ENCODE measurements at places on chromosomes 5 and 9.

DNA sequence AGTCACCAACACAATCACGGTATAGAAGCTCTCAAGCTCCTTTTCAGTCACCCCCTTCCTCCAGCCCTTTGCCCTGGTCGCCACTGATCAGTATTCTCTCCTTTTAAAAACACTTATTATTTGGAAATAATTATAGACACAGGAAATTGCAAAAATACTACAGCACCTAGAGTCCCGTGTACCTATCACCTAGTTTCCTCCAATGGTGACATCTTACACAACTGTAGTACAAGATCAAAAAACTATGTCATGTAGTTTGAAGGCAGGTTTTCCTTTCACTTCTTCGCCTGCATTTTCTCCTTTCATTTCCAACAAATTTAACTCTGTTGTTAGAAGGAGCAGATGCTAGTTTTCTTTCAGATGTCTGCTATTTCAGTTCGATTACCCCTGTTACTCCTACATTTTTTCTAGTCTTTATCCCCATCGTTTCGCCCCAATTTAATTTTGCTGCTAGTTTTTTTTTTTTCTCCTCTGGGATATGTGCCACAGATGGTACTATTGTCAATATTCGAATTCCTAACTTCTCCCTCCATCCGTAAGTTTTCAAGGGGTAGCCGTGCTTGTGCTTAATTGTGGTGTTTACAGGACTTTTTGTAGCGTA, 612 bp upstream of the ATG10 start:
- no peak for DNase-seq

GRCh38 chr5:150651382-150651781, 9.7 kb upstream of the MYOZ3 start:
- DNase-seq: no peak

DNA sequence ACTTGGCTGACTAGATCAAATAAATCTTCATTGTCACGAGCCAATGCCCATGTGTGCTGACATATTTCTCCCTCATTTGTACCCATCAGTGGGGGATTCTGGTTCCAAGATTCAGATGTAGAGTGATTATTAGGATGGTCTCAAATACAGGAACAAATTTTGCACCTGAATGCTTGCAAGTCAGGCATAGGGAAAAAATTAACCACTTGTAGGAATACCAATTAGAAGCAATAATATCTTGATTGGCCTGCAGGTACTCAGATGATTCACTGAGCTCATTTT, 69.5 kb downstream of the DMAC1 start:
- DNase-seq: no peak

GRCh38 chr9:33436445-33436844, 10.9 kb downstream of the AQP3 start:
- no peak for DNase-seq

DNA sequence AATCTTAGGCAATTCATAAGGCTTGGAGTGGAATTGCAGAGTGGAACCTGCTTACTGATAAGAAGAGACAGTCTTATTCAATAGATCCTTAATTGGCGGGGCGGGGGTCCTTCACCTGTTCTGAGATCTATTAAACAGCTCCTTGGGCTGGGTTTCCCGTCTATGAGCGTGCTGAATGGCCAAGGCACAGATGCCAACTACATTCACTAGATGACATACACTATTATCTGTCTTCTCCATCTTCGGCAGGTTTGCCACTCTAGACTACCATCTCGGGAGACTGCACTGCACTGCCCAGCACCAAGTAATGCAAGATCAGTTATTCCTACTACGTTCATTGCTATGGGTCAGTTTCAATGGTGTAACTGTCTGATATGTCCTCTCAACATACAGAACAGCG, 81.5 kb downstream of the ACER2 start:
- DNase-seq: no peak

DNA sequence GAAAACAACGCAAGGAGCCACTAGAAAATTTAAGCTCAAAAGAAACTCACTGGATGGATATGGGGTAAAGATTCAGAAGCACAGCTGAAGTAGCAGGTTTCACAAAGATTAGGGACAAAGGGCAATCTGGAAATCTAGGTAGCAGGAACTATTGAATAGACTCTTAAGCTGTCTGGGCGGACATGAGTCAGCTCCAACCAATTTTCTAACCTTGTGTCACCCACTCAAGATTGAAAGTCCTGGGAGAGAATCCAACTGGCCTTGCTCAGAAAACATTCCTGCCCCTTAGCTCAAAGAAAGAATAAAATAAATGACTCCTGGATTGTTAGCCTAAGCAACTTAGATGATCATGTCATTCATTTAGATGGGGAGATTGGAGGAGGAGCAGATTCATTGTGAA, 69.2 kb downstream of the STK32A start:
- DNase-seq: no peak
